ENCODE measurements at places on chromosomes 12 and 14.

- no peak for DNase-seq
Measured at GRCh38 chr14:106518054-106518943, 991.9 kb downstream of the TMEM121 start.

DNA sequence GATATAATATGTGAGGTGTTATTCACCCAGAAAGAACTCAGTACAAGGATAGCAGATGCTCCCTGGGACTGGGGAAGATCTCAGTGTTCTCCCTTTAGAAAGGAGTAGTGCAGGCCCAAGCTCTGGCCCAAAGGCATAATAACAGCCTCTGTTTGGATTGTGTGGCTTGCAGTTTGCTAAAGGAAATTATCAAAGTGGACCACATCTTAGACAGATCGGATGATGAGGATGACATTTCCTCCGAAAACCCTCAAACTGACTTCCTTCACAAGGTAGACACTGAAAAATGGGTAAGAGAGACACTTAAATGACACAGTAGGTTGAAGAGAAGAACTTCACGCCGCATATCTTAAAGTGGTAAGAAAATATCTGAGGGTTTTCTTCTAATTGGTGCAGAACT lies 26.1 kb downstream of the SMCO2 start:
- no peak for DNase-seq

DNA sequence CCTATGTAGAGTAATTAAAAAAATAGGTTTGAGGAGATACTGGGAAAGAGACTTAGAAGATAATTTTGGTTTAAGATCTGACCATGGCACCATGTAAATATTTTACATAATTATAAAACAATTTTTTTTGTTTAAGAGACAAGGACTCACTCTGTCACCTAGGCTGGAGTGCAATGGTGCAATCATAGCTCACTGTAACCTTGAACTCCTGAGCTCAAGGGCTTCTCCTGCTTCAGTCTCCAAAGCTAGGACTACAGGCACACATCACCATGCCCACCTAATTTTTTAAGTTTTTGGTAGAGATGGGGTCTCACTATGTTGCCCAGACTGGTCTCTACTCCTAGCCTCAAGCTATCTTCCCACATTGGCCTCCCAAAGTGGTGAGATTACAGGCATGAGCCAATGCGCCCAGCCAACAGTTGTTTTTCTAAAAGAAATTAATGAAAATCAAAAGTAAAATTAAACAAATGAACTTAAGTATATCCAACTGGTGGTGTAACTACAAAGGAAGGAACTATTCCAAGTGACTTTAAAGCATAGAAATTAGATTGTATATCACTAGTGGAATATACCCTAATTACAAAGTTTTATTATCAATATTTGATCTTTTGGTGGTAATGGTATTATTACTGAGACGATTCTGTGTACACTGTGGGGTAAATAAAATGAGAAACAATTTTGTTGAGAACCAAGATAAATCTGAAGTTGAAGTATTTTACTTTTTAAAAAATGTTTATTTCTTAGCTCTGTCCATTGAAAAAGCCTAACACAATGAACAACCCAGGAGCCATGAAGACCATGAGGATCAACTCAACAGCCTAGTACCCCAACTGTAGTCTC lies 29.1 kb downstream of the COCH start:
- DNase-seq: no peak

- no peak for DNase-seq
Measured at GRCh38 chr12:99513066-99513465, 134.5 kb upstream of the GARIN6 start.

GRCh38 chr14:30854492-30854891 lies 19.9 kb upstream of the COCH start:
- no peak for DNase-seq

DNA sequence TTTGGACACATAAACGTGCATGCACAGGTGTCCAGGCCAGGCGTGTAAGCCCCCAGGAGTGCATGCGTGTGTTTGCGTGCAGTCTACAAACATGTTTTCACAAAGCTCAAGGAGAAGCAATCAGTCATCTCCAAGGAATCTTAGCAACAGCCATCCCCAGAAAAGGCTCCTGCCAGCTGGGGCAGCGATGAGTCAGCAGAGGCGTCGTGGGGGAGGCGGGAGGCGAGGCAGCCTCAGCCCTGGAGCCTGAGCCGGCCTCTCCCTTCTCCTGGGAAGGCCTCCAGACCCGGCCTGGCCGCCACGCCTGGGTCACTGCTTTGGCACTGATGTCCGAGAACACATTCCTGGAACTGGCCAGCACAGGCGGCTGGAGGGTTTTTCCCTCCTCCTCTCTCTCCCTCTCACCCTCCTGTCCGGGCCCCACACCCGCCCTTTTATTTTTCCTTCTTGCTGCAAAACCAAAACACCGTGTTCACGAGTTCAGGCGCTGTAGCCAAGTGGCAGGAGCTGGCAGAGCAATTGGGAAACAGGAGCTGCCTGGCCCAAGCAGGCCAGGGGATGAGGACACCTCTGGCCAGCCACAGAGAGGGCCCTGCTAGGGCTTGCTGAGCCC lies 92.7 kb downstream of the LRRC74A start:
- peak; percentile 81 for DNase-seq

- DNase-seq: no peak
Measured at GRCh38 chr14:61836807-61837206, 74.6 kb downstream of the SNAPC1 start.

DNA sequence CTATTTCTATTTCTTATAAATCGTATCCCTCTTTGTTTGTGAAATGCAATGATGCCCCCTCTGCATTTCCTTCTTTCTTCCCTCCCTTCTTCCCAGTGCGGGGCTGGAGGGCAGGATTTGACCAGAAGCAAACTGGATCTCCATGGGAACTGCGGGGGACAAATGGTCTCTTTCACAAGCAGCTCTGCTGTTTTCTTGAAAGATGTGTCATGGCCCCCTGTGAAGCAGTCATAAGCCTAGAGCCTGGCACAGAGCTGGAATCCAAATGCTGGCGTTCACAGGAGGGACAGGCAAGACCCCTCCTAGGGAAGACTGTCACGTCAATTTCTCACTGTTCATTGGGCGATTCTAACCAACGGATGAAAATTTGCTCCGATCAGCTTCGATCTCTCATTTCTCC lies 203.5 kb upstream of the NOS1 start:
- DNase-seq: no peak

GRCh38 chr14:45084946-45085346 lies 1.0 kb downstream of the PRPF39 start:
- no peak for DNase-seq

- no peak for DNase-seq
Measured at GRCh38 chr12:27592548-27592947, 68.5 kb downstream of the PPFIBP1 start.

Data from glutamatergic neuron (in vitro differentiated cells).